Stimulated activated CD8-positive, alpha-beta memory T cell treated with anti-CD3 and anti-CD28 coated beads, Interleukin-7, amount 100 ng/mL, for 24 hours (primary cell): ENCODE measurements at places on chromosomes 5 and 9.

GRCh38 chr5:170290498-170290897 lies 7.1 kb downstream of the LCP2 start:
- DNase-seq = no peak

- no peak for DNase-seq
Observed at GRCh38 chr9:98256756-98257155, 1.3 kb upstream of the TBC1D2 start.

GRCh38 chr9:120532475-120532874 lies 47.5 kb downstream of the CDK5RAP2 start:
- no peak for DNase-seq

DNA sequence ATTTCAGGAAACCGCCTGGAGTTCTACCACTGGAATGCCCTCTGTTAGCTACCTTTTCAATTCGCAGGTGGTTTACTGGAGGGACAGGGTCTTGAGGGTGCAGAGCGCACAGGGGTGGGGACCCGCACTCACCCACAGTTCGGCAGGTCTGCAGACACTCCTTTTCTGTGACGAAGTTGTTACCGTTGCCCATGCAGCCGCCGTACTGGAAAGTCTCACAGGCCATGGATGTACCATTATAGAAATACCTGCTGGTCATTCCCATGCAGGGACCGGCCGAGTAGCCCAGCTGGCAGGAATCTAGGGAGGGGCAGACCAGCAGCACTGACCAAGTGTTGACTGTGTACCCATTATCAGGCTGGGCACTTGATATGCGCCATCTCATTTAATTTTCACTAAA lies 16.8 kb downstream of the AMBP start:
- DNase-seq = no peak

DNA sequence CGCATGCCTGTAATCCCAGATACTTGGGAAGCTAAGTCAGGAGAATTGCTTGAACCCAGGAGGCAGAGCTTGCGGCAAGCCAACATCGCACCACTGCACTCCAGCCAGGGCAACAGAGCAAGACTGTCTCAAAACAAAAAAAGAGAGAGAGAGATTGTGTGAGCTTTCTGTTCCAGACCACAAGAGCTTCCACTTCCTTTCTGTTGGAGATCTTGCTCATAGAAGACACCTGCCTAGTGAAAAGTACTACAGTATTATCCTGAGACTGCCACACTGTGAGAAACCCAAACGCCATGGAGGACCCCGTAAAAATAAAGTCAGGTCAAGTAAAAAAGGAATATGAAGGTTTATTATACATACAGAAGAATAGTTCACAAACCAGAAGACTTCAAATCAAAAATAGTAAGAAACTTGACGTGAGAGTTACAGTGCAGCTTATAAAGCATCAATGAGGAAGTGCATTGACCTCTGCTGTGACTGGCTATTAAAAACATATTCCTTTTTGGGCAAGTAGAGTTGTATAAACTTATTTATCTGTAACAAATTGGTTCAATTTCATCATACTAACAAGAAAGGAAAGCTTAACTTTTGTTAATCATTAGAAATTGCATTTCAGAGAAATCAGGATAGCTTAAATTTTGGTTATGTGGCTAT lies 4.3 kb upstream of the EMB start:
- DNase-seq = no peak
